Inflammatory macrophage treated with lipopolysaccharide for 4 hours (primary cell): ENCODE measurements at places on chromosomes 5 and 9.

GRCh38 chr5:3891113-3891512 is 295.5 kb downstream of the IRX1 start:
- DNase-seq = no peak

DNA sequence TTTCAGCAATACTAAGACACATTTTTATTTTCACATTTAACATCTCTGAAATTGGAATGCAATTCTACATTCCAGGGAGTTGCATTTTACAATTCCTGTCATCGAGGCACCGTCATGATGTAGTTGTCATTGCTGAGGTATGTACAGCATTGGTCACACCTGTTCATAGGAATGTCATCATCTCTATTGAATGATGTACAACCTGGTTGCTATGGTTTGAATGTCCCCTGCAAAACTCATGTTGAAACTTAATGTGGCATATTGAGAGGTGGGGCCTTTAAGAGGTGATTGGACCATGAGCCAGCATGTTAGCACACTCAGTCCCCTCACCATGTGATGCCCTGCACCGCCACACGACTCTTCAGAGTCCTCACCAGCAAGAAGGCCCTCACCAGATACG is 103.1 kb downstream of the CEMIP2 start:
- DNase-seq = no peak

DNA sequence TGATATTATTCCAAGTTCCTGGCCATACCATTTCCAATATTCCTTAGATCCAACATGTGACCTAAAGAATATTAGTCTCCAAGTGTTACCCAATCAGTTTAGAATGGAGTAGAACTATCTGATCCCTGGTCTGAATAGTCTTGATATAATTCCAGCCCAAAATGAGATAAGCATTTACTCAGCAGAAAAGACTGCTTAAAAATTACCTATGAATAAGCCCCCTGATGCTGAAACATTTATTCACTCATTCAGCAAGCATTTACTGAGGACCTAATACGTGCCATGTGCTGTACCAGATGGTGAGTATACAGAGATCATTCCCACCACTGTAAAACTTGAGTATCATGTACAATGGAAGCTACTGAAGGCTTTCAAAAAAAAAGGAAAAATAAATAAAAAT is 157.0 kb downstream of the FAM114A2 start:
- DNase-seq = no peak

GRCh38 chr5:162565-163337 is 28.5 kb upstream of the LRRC14B start:
- no peak for DNase-seq

DNA sequence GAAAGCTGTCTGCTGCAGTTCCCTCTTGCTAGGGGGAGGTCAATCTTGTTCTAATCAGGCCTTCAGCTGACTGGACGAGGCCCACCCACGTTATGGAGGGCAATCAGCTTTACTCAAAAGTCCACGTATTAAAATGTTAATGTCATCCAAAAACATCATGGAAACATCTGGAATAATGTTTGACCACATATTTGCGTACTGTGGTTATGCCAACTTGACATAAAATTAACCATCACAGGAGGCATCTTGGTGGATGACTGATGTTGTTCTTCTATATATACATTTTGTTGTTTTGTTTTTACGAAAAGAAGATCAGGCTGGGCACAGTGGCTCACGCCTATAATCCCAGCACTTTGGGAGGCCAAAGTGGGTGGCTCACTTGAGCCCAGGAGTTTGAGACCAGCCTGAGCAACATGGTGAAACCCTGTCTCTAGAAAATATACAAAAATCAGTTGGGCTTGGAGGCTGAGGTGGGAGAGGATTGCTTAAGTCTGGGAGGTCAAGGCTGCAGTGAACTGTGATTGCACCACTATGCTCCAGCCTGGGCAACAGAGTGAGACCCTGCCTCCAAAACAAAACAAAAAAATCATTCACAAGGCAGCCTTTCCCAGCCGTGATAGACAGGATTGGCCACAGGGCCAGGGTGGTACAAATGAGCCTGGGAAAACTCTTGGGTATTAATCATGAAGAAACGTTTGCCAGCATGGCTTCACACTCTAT is 33.8 kb upstream of the PRXL2C start:
- DNase-seq = no peak

- DNase-seq = peak; percentile 45
Observed at GRCh38 chr5:172353271-172353812, 69.8 kb upstream of the UBTD2 start.

DNA sequence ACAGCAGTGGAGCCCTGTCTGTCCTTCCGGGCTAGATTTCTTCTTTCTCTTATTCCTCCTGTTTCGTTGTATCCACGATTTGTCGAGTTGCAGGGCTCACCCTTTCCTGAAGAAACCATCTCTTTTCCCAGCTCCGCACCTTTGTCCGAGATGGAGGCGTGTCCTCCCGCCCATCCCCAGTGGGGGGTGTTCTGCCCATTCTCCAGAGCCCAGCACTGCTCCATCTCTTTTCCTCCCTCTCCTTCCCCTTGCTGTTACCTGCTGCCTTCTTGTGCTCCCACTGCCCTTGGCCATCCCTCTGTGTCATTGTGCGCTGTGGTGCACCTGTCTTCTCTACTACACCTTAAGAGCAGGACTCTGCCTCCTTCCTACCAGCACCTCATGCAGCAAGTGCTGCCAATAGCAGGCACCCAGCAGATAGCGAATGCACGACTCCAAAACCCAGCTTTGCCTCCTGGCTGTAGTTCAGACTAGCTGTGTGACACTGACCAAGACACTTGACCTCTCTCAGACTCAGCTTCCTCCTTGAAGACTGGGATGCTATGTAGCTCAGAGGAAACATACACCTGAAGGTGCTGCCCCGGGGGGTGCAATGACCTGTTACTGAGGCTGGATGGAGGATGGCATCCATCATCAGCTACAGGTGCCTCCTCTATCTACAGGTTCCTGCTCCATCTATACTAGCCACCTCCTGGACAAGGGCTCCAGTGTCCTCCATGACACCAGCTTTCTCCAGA is 8.9 kb downstream of the OR13J1 start:
- no peak for DNase-seq
